ENCODE measurements at places on chromosomes 12 and 14. TPM values are rescaled to one million over a fixed set of nuclear protein-coding genes. Genes with fewer than 3 reads are reported as not detected.

GRCh38 chr12:110661337-110661972, 27.5 kb downstream of the HVCN1 start:
- no peak overlapping the region for H3K4me3 ChIP-seq
- peak; percentile 72 for DNase-seq
- peaks cover 11% of the 10 kb centered on the region for H3K36me3 ChIP-seq
- peaks cover 27% of the 10 kb centered on the region for H3K4me1 ChIP-seq
- H3K27me3 ChIP-seq = no peaks in the 10 kb centered on the region

DNA sequence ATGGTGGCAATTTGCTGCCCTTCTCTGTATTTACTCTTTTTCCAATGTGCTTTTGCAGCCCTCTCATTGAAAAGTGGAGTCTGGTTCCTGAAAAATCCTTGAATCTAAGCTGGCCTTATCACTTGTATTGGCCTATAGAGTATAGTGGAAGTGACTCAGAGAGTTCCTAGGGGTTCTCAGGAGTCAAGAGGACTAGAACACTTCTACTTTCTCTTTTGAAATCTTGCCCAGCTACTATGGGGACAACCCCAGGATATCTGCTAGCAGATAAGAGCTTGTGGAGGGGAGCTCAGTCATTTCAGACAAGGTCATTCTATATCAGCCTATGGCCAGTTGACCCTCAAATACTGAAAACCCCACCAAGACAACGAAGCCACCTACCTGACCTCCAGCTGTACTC, 26.7 kb upstream of the WSCD2 start:
- H3K27ac ChIP-seq = no peak overlapping the region
- H3K36me3 ChIP-seq = no peaks in the 10 kb centered on the region
- H3K4me3 ChIP-seq = no peak overlapping the region
- H3K4me1 ChIP-seq = no peaks in the 10 kb centered on the region
- H3K27me3 ChIP-seq = no peaks in the 10 kb centered on the region

DNA sequence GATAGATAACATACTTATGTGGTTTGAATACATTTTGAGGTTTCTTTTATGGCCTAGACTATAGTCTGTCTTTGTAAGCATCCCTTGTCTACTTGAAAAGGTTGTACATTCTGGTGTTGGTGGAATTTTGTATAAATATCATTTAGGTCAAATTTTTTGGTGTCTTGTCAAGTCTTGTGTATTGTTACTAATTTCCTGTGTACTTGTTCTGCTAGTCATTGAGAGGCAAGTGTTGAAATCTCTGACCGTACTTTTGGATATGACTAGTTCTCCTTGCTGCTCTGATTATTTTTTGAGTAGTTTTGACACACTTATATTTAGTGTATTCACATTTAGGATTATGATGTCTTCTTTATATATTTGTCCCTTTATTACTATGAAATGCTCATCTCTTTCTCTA, 219.6 kb downstream of the CCDC91 start:
- no peak for DNase-seq
- no peaks in the 10 kb centered on the region for H3K4me1 ChIP-seq
- H3K27me3 ChIP-seq = no peaks in the 10 kb centered on the region
- no peak overlapping the region for H3K27ac ChIP-seq

DNA sequence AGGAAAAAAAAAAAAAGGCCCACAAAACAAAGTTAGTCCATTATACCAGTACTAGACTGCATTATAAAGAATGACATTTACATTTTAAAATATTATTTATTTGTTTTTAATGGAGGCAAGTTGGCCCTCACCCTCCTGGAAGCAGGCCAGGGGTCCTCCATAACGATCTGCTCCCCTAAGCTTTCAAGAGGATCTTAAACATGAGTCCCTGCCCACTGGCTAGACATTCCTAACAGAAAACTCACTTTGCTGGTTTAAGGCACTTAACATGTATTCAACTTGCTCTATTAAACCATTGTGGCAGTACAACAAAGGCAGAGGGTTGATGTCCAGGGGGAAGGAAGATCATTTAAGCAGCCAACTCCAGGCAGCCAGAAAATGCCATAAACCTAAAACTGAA, 111.4 kb downstream of the STXBP6 start:
- H3K4me3 ChIP-seq = no peak overlapping the region
- H3K27me3 ChIP-seq = peaks cover 4% of the 10 kb centered on the region
- H3K36me3 ChIP-seq = no peaks in the 10 kb centered on the region
- DNase-seq = no peak
- no peak overlapping the region for H3K27ac ChIP-seq
- no peaks in the 10 kb centered on the region for H3K4me1 ChIP-seq

- peak overlapping the region; percentile 48 for H3K4me3 ChIP-seq
- peak; percentile 53 for DNase-seq
- H3K27me3 ChIP-seq = peaks cover 14% of the 10 kb centered on the region
- H3K36me3 ChIP-seq = no peaks in the 10 kb centered on the region
These were observed 3.0 kb downstream of the WNT1 start for GRCh38 chr12:48980953-48981756.

Gene RPS6KL1
- total RNA-seq = 1.9 TPM

Data from natural killer cell (primary cell).